ENCODE measurements at places on chromosomes 7 and 10.

DNA sequence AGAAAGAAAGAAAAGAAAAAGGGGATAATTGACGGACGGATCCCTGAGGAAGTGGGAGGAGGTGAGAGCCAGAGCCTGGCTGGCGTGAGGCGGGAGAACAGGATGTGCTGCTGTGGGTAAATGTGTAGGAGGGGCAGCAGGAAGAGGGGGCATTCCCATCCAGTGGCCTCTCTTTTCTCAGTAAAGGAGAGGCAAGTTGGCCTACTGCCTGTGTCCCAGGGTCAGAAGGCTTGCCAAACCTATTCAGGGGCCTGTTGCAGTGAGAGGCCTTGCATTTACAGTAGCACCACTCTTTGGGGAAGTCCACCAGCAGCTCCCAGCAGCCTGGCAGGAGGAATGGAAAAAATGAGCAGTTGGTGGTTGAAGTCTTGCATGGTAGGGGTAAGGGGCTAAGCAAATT is 26.6 kb upstream of the ASCC1 start:
- DNase-seq = peak; percentile 88
- peak overlapping the region; percentile 95 for H3K27ac ChIP-seq
- H3K36me3 ChIP-seq = no peaks in the 10 kb centered on the region
- H3K4me3 ChIP-seq = no peak overlapping the region

DNA sequence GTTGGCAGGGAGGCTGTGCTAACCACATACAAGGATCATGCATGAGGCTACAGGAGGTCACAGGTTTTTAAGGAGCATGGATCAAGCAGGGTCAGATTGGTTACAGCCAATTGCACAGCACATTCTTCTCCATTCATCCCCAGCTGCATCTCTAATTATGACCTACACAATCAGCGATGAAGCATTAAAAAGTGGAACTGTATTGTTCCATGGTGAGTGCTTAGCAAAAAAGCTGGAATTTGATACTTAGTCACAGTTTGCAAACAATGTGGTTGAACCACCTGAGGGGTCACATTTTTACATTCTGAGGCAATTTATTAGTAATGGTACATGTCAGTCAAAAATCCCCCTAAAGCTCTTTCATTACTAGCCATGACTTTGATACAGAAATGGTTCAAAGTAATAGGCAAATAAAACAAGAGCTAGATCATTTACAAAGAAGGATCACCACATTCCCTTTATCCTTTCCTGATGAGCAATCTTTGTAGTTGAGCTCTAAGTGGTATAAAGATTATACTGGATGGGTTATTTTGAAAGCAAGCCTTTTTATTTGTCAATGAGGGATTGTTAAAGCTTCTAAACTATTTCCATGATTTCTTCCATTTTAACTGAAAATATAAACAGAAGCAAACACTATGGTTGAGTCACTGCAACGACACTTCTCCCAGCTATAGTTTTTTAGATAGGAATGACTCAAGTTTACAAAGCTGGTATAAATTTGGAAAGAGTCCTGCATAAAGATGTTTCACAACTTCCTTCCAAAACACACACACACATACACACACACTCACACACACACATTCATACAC is 217.8 kb upstream of the SEMA3A start:
- H3K4me1 ChIP-seq = no peaks in the 10 kb centered on the region
- no peaks in the 10 kb centered on the region for H3K27me3 ChIP-seq

DNA sequence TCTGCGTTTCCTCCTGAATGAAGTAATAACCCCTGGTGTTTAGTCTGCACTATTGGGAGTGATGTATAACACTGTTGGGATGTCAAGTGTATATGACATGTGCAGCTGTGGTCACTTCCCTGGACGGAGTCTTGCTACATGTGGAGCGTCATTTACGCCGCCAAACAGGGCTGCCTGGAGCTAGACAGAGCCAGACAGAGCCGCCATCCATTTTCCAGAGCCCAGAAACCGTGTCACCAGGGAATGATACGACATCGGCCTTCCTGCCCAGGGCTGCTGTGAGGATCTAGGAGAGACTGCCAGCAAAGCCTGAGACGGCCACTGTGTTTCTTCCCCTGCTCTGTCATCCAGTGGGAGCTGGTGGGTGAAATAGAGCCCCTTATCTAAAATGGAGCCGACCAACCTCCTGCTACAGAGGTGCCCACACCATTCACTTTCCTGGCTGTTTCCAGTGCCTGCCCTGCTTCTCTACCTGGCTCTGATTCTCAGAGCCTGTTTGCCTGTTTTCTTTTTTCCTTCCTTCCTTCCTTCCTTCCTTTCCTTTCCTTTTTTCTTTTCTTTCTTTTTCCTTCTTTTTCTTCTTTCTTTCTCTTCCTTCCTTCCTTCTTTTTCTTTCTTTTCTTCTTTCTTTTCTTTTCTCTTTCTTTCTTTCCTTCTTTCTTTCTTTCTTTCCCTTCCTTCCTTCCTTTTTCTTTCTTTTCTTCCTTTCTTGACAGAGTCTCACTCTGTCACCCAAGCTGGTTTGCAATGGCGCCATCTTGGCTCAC is 13.3 kb upstream of the FGFR2 start:
- DNase-seq = peak; percentile 54
- H3K36me3 ChIP-seq = no peaks in the 10 kb centered on the region
- no peak overlapping the region for H3K27ac ChIP-seq

GRCh38 chr10:69506834-69507713 is 55.8 kb downstream of the TSPAN15 start:
- no peak overlapping the region for H3K4me3 ChIP-seq
- H3K27me3 ChIP-seq = no peaks in the 10 kb centered on the region
- H3K4me1 ChIP-seq = peaks cover 23% of the 10 kb centered on the region
- peaks cover 30% of the 10 kb centered on the region for H3K36me3 ChIP-seq

- no peak overlapping the region for H3K27ac ChIP-seq
- H3K36me3 ChIP-seq = no peaks in the 10 kb centered on the region
- no peak for DNase-seq
- H3K4me3 ChIP-seq = no peak overlapping the region
Measured at GRCh38 chr10:105243381-105243780, 602.3 kb downstream of the SORCS3 start.

Measured in sigmoid colon (tissue), 7 donors.